Substantia nigra (tissue), 51 donors: ENCODE measurements at places on chromosomes 13 and 19.

DNA sequence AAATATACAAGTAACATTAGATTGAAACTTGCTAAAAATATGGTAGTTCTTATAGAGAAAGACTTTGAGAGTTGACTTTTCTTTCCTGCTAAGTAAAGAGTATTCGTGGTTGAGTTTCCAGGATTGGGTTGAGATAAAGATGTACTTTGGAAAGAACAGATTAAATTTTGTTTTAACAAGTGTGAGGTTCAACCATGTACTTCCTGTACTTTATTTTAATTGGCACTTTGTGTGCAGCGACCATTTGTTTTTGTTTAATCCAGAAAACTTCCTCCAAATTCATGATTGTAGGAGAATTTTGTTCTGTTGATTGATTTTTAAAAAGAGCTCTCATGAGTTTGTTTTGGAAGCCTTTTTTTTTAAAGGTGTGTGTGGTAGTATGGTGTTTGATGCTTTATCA is 46.9 kb downstream of the PAN3 start:
- DNase-seq, result no peak

DNA sequence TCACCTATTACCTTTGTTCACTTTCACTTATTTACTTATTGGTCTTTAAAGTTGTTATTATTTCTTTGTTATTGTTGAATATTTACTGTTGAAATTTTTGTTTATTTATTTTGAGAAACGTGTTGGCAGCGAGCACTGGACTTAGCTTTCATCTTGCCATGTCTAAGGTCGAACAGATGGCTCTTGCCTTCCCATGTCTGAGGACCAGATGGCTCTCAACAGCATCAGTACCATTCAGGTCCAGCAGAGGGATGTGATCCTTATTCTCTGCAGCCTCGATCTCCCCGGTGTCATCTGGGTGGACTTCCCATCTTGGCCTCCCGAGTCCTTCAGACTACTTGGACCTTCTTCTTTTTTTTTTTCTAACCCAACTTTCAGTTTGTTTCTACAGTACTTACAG is 1437.6 kb downstream of the UQCRFS1 start:
- no peak for DNase-seq

DNA sequence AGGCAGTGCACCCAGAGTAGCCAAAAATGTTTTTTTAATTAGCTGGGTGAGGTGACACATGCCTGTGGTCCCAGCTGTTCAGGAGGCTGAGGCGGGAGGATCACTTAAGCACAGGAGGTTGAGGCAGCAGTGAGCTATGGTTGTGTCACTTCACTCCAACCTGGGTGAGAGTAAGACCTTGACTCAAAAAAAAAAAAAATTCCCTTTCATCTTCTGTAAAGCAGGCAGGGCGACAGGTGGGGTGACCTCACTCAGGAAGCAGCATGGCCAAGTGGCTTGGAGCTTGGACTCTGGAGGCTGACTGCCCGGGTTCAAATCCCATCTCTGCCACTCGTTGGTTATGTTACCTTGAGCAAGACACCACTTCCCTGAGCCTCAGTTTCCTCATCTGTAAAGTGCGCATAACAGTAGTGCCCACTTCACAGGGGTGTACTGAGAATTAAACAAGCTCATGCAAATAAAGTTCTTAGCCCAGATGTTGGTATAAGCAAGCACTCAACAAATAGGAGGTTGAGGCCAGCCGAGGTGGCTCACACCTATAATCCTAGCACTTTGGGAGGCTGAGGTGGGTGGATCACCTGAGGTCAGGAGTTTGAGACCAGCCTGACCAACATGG is 48.3 kb downstream of the MAP4K1 start:
- no peak for DNase-seq

- DNase-seq, result no peak
Measured at GRCh38 chr19:51568456-51568855, 2.6 kb upstream of the ZNF175 start.
